ENCODE measurements at places on chromosomes 5 and 9.

DNA sequence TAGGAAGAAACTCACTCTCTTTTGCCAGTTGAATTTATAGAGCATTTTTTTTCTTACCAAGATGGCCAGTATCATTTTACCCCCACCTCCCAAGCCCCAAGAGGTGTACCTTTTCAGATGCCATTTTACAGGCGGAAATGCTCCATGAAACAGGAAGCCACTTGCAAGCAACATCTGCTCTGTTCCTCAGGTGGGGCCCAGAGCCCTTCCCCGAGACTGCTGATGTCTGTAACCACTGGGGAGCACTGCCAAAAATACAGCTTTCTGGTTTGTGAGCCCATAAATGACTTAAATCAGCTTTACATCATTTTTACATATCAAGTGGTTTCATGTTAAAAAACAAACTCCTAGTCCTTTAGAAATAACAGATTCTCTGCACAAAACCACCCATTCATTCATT, 42.9 kb upstream of the GARNL3 start:
- no peak for DNase-seq

- DNase-seq: no peak
These were observed 73.3 kb upstream of the SARDH start for GRCh38 chr9:133811471-133811870.

GRCh38 chr5:142667831-142668230, 18.1 kb downstream of the FGF1 start:
- no peak for DNase-seq

DNA sequence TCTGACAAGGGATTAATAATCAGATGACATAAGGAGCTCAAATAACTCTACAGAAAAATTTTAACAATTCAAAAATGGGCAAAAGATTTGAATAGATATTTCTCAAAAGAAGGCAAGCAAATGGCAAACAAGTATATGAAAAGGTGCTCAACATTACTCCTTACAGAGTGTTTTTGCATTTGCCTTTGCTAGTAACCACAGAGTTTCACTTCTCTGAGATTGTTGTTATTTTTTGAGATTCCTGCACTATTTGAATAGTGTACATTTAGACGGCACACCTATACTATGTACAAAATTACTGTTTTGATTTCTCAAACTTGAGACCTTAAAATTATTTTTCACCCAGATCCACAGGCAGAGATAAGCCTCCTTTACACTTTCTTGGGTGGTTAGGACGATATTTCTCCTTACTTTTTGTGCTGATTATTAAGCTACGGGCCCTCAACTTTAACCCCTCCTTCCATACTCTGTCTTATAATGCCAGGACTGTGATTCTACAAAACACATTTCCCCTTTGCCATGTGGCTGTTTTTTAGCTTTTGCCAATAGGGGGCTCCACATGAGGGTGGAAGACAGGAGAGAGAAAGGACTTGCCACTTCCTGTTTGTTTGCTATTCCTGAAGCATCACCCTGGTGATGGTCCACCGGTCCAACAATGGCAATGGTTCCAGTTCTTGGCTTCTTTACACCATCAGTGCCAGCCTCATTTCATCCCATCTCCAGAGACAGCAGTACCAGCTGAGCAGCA, 65.0 kb upstream of the DAP start:
- no peak for DNase-seq

DNA sequence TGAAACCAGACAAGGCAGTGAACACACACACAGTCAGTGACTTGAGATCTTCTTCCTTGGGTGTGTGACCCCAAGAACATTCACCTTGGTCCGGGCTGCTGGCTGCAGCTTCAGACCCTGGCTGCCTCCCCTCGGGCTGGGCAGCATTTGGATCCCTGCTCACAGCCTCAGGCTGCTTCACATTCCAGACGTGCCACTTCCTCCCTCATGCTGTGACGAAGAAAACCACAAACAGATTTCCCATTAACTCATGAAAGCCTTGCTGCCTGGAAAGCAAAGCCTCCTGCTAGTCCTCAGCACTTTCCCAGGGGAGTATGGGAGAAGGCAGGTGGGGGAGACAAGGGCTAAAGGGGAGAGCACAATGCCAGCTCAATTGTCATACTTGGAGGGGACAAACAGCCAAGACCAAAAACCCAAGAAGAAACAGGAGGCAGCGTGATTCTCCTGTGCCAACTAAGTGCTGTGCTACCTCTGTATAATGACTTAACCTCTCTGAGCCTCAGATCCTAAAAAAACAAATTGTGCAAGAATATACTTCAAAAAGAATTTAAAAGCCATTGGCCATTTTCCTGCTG, 594.6 kb upstream of the BRINP1 start:
- no peak for DNase-seq

DNA sequence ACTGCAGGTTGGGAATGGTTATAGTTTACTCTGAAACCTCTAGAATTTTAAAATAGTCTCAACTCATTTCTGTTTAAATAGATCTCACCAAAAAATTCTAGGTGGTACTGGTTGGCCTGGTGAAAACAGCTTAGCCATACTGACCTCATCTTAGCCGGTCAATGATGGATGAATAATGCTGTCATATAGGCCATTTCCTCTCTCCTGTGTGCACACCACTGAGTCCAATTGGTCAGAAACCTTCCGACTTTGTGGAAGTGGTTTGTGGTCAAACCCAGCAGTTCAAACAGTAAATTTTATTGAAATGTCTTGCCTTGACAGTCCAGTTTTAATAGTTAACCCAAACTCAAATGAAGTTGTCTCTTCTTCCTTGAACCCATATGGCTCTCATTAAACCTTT, 98.6 kb downstream of the GIN1 start:
- peak; percentile 13 for DNase-seq

- DNase-seq: no peak
These were observed 9.2 kb downstream of the DCANP1 start for GRCh38 chr5:135437796-135438560.

DNA sequence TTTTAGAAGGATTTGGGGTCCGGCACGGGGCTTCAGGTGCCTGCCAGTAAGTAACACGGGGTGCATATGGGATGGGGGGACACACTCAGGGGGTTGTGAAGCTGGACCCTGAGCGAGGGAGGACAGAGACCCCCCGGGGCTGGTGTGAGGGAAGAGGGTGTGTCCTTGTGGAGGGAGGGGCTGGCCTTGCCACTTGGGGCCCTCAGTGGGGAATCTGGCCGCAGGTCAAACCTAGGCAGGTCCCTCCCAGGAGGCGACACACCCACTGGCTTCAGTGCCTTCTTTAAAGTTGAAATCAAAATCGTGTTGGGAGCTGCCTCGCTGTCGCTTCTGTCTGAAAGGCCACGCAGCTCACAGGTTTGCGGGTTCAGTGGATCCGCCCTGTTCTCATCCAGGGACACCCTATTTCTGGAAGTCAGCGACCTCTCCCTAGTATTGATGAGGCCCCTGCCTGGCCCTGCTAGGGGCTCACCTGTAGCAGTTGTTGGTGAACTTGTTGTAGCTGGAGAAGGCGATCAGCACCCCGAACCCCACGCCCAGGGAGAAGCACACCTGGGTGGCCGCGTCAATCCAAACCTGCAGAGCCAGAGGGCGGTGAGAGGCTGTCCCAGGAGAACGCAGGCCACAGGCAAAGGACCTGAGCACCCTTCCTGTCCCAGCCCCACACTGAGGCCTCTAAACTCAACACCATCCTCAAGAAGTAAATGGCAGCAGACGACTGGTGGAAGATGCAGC, 29.4 kb downstream of the SLC6A3 start:
- no peak for DNase-seq

DNA sequence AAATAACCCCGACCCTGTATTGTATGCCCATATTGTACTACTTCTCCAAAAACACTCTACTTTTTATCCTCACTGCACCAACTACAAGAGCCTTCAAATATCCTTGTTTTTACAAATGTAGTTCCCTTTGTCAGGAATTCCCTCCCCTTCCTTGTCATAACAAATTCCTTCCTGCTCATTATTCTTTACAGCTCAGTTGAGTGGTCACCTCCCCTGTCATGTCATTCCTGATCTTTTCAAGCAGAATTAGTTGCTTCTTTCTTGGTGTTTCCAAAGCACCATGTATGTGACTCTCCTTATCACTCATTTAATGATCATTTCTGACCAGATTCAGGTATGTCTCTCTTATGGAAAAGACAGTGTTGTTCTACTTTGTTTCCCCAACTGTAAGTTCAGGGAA, 194.2 kb upstream of the SMC2 start:
- DNase-seq: no peak

DNA sequence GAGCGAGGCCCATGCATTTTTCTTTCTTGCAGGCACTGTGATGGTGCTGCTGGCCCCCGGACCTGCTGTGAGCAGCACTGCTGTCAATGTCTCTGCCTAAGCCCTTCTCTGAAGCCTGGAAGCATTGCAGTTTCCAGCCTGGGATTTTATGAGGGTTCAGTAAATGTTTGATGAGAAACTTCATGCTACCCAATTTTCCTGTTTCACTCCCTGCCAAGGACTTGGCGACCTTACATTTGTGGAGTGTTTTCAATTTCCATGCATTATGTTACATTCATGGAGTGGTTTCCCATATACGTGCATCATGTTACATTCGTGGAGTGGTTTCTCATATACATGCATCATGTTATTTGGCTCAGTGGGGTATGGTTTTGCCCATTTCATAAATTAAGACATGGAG, 90.7 kb upstream of the PTCH1 start:
- no peak for DNase-seq
